ENCODE measurements at places on chromosomes 11 and 22. TPM values are rescaled to one million over a fixed set of nuclear protein-coding genes. Genes with fewer than 3 reads are reported as not detected.

CFAP300 gene
- 11.3 TPM for total RNA-seq

GRCh38 chr11:70192666-70193410, 10.3 kb upstream of the FADD start:
- no peaks in the 10 kb centered on the region for H3K36me3 ChIP-seq
- no peaks in the 10 kb centered on the region for H3K27me3 ChIP-seq
- no peak for DNase-seq
- no peaks in the 10 kb centered on the region for H3K4me1 ChIP-seq
- no peak overlapping the region for H3K4me3 ChIP-seq
- H3K27ac ChIP-seq, result no peak overlapping the region

- H3K27me3 ChIP-seq, result no peaks in the 10 kb centered on the region
These were observed 239.8 kb upstream of the ARHGAP20 start for GRCh38 chr11:110951950-110952503.

GRCh38 chr11:81004576-81004975, 1563.7 kb upstream of the TENM4 start:
- H3K27ac ChIP-seq, result no peak overlapping the region
- no peaks in the 10 kb centered on the region for H3K36me3 ChIP-seq
- peaks cover 10% of the 10 kb centered on the region for H3K4me1 ChIP-seq
- no peaks in the 10 kb centered on the region for H3K27me3 ChIP-seq

SLC29A2 gene
- total RNA-seq, result 60.4 TPM

All from A673 (cell line).